ENCODE measurements at places on chromosomes 5 and 9. TPM values are rescaled to one million over a fixed set of nuclear protein-coding genes. Genes with fewer than 3 reads are reported as not detected.

GRCh38 chr5:4230786-4231641, 635.4 kb downstream of the IRX1 start:
- no peaks in the 10 kb centered on the region for H3K36me3 ChIP-seq
- no peaks in the 10 kb centered on the region for H3K27me3 ChIP-seq
- H3K4me3 ChIP-seq, result no peak overlapping the region
- no peaks in the 10 kb centered on the region for H3K4me1 ChIP-seq
- H3K27ac ChIP-seq, result no peak overlapping the region
- no peak for DNase-seq

- H3K36me3 ChIP-seq, result peaks cover 14% of the 10 kb centered on the region
- no peak overlapping the region for H3K4me3 ChIP-seq
- no peak overlapping the region for H3K27ac ChIP-seq
Measured at GRCh38 chr5:77719666-77720363, 56.3 kb downstream of the TBCA start.

- peaks cover 7% of the 10 kb centered on the region for H3K27me3 ChIP-seq
- DNase-seq, result no peak
- H3K4me3 ChIP-seq, result no peak overlapping the region
- H3K36me3 ChIP-seq, result no peaks in the 10 kb centered on the region
Measured at GRCh38 chr9:98962861-98963260, 19.2 kb downstream of the COL15A1 start.

DNA sequence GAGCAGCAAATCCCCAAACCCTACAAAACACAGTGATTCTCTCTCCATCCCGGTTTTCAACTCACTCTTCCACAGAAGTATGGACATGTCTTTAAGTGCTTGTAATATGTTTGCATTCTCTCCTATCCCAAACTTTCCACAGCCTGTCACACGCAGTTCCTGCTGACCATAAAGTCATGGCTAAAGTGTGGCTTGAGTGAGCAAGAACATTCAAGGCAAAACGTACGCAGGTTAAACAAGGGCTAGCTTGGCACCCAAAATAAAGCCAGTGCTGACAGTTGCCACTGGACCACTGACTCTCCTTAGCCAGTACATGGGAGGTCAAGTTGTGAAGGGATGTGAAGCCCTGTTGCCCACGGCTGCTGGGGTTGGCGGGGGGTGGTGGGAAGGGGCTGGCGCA, 211.1 kb upstream of the IRX1 start:
- DNase-seq, result no peak
- H3K36me3 ChIP-seq, result no peaks in the 10 kb centered on the region
- no peak overlapping the region for H3K4me3 ChIP-seq
- no peaks in the 10 kb centered on the region for H3K27me3 ChIP-seq
- H3K27ac ChIP-seq, result no peak overlapping the region

TMC1 gene
- not detected for total RNA-seq

DOCK8 gene
- 318 TPM for total RNA-seq

DMRT3 gene
- total RNA-seq, result not detected

FRMD3 gene
- 1.2 TPM for total RNA-seq

SPAG8 gene
- 3.4 TPM for total RNA-seq

GAS1 gene
- total RNA-seq, result 0.68 TPM

KIF12 gene
- not detected for total RNA-seq

All from activated naive CD8-positive, alpha-beta T cell treated with anti-CD3 and anti-CD28 coated beads, Interleukin-2, amount 10 ng/mL, durations not matched to agents 7 days and 5 days (primary cell).